ENCODE measurements at places on chromosomes 6 and 20. TPM values are rescaled to one million over a fixed set of nuclear protein-coding genes. Genes with fewer than 3 reads are reported as not detected.
A peak's percentile ranks its signal among the peaks of the same experiment; 100 is the strongest.

Gene SNAI1
- total RNA-seq, result 0.31 TPM

DNA sequence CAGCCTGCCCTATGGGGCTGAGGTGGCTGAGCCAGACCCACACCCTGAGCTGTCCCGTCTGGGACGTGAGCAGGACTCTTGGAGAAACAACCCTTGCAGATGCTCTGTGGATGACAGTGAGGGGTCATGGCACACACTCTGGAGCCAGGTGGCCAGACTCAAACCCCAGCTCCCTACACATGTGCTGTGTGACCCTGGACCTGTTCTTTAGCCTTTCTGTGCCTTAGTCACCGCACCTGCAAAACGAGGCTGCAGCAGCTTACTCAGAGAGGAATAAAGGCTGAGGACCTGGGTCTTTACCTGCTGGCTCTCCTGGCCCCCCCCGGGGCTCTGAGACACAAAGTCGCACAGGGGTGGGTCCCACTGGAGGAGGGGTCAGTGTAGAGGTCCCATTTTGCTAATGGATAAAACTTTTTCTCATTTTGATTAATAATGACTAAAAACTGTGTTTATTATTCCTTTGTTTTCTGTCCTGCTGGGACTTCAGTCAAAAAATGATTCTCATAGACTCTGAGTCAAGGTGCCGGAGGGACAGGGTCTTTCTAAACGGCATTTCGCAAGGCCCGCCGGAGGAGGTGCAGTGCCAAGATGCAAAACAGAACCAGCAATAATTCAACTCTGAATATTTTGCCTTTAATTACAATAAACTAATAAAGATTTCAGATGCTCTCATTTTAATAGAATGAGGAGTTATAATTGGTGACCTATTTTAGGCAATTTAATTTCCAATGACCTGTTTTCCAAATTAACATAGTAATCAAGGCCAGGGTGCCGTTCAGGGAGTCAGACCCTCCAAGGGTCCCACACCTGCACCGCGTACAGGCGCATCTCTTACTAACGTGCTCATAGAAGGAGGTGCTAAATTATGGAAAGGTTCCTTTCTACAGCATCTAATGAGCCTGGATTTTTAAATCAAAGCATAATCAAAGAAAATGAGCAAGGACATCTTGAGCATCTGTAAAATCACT is 62.4 kb downstream of the YTHDF1 start:
- DNase-seq, result no peak

Gene PRSS16
- 1.4 TPM for total RNA-seq

- peak; percentile 28 for DNase-seq
Observed at GRCh38 chr20:37902504-37903313, at the start of gene VSTM2L. VSTM2L (plus strand) TSS chr20:37903127; CDS start chr20:37903351, 224 bp downstream.

GRCh38 chr6:94417363-94417762 is 998.0 kb upstream of the EPHA7 start:
- DNase-seq, result no peak

Gene PBOV1
- total RNA-seq, result not detected

- no peak for DNase-seq
Observed at GRCh38 chr20:10621149-10621548, 52.6 kb downstream of the JAG1 start.

DNA sequence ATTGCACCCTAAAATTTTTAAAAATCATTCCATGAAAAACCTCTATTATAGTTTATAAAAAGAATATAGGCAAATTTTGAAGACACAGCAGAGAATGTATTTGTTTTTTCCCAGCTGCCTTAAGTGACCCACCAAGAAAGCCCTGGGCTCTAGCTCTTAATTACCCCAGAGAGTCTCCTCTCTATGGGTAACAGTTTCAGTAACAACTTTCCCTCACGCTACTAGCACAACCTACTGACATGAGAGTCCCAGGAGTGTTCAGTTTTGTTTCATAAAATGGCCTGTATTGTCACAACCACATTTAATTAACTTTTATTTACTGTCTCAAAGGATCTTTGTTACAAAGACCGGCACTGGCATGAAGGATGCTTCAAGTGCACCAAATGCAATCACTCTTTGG is 41.5 kb downstream of the FHL5 start:
- DNase-seq, result no peak

Gene MYLK2
- total RNA-seq, result not detected

Gene ERVFRD-1
- total RNA-seq, result not detected

Gene OR2H1
- not detected for total RNA-seq

GRCh38 chr6:75991941-75992340 is 80.5 kb downstream of the IMPG1 start:
- no peak for DNase-seq

DNA sequence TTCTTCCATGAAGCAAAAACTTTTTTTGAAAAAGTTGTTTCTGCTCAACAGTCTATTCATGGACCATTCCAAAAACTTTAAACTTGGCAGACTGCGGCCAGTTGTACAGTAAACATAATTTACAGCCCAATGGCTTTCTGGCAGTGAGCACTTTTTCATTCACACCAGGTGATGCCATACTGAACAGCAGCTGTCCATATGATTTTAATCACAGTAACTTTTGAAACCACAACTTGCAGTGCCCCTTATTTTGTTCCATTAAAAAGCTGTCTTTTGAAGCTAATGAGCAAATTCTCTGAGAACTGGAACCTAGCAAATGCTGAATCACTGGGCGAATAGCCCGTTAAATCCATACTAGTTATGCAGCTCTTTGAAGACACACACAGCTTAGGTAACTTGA is 576.6 kb downstream of the PTPRT start:
- no peak for DNase-seq

DNA sequence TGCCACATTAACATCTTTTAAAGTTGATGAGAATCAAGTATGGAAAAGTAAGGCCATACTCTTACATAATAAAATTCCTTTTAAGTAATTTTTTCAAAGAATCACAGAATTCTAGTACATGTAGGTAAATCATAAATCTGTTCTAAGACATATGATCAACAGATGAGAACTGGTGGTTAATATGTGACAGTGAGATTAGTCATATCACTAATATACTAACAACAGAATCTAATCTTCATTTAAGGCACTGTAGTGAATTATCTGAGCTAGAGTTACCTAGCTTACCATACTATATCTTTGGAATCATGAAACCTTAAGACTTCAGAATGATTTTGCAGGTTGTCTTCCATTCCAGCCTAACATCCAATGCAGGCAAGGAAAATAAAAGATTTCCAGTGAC is 11.6 kb downstream of the PLN start:
- DNase-seq, result no peak

Gene HSPA1L
- total RNA-seq, result 0.95 TPM

Gene ENPP3
- 0.96 TPM for total RNA-seq

Gene CCN6
- total RNA-seq, result 0.21 TPM

Gene GHRH
- total RNA-seq, result not detected

Gene SNX14
- total RNA-seq, result 22.6 TPM

Gene LY6G5B
- total RNA-seq, result 6.5 TPM

DNA sequence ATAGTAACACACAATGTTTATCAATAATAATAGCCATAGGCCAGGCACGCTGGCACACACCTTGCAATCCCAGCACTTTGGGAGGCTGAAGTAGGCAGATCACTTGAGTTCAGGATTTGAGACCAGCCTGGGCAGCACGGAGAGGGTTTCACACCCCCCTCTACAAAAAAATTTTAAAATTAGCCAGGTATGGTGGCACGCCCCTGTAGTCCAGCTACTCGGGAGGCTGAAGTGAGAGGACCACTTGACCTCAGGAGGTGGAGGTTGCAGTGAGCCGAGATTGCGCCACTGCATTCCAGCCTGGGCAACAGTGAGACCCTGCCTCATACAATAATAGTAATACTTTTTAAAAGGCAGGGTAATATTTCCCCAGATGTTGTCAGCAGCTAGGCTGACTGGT is 7.9 kb upstream of the MAPRE1 start:
- DNase-seq, result no peak

DNA sequence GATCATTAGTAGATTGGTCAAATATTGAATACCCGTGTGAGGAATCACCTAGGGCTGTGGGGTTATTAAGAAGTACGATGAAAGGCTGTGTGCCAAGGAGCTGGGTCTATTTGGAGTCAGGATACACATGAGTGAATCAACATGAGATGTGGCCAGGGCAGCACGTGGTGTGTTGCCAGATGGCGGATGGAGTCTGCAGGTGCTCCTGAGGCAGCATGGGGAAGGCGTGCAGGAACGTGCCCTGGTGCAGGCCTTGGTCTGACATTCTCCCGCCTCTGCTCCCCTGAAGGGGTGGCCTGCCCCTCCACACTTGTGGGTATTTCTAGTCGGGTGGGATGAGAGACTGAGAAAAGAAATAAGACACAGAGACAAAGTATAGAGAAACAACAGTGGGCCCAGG is 39.0 kb upstream of the SLC22A1 start:
- no peak for DNase-seq

GRCh38 chr20:20744170-20744725 is 31.8 kb upstream of the RALGAPA2 start:
- no peak for DNase-seq

DNA sequence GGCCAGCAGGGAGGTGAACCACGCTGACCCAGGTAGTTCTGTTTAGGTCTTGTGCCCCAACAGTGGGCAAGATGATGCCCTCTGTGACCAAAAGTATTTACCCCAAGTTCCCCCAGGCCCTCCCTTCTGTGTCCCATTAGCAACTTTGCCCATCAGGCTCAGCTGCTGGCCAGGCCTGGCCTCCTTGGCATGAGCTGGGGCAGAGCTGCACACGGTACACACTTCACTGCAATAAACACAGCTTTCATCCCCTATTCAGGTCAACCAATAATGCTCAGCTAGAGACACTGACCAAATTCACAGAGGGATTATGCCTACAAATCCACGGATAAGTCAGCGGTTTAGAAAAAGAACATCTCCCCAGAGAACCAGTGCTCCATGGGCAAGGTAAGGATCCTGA is 103.7 kb downstream of the SLC23A2 start:
- no peak for DNase-seq

Gene CALHM4
- total RNA-seq, result not detected

DNA sequence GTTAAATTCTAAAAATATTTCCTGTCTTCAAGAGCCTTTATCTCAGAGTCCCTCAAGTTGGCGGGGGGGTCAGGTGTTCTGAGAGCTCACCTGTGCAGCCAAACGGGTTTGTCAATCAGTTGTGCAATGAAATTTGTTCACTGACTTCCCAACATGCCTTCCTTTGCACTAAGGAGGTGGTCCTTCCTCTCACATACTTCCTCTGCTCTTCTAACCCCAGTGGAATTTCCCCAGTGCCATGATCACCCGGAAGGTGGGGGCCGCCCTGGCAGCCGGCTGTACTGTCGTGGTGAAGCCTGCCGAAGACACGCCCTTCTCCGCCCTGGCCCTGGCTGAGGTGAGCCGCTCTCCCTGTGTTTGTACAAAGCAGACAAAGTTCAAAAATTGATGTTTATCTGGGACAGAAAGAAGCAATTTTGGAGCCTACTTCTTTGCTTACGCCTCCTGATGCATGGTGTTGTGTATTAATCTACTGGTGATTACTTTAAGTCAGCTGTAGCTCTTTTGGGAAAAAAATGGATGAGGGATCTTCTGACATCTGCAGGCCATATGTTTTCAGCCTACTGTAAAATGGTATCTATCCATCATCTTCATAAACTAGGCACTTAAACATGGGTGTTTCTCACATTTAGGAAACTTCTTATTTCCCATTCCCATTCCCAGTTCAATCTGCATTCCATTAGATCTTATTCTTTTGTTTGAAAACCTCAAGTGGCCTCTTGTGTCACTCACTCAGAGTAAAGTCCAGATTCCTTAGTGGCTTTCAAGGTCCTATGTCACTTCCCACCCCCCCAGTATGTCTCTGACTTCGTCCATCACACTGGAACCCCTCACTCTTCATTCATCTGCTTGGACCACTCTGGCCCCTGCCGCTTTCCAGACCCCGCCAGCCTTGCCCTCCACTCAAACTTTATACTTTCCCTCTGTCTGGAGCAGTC is 10.1 kb downstream of the ALDH5A1 start:
- DNase-seq, result no peak

Gene RAB5IF
- total RNA-seq, result 79.8 TPM

Gene GGTLC1
- not detected for total RNA-seq

DNA sequence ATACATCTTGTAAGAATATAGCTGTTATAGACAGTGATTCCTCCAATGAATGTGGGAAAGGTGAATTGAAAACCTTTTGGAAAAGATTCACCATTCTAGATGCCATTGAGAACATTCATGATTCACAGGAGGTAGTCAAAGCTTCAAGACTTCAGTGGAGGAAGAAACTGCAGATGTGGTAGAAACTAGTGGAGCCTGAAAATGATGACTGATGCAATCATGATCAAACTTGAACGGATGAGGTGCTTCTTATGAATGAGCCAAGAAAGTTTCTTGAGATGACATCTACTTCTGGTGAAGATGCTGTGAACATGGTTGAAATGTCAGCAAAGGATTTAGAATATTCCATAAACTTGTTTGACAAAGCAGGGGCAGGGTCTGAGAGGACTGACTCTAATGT is 66.7 kb upstream of the C6orf118 start:
- no peak for DNase-seq

- no peak for DNase-seq
Observed at GRCh38 chr6:7939864-7940228, 29.3 kb upstream of the TXNDC5 start.

Gene CGA
- not detected for total RNA-seq

Gene B3GAT2
- total RNA-seq, result not detected

DNA sequence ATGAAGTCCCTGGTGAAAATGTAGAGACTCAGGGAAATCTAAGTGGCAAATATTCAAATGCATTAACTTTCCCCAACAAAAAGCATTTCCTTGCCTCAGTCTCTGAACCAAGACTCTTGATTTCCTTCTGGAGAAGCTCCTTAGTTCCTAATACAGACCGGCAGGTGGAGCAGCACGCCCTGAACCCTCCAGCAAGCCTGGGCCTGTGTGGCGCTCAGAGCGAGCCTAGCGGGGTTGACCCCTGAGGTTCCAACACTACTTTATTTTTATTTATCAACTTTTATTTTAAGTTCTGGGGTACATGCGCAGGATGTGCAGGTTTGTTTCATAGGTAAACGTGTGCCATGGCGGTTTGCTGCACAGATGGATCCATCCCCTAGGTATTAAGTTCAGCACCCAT is 50.8 kb downstream of the PACRG start:
- no peak for DNase-seq

- DNase-seq, result no peak
Observed at GRCh38 chr6:163489584-163489983, 75.1 kb downstream of the QKI start.

GRCh38 chr6:30960907-30961673 is 20.3 kb downstream of the MUCL3 start:
- DNase-seq, result no peak
